ENCODE measurements at places on chromosomes 5 and 9. TPM values are rescaled to one million over a fixed set of nuclear protein-coding genes. Genes with fewer than 3 reads are reported as not detected.
A peak's percentile ranks its signal among the peaks of the same experiment; 100 is the strongest.

BARX1 gene
- not detected for total RNA-seq

C9orf153 gene
- 0.36 TPM for total RNA-seq

- peaks cover 29% of the 10 kb centered on the region for H3K4me1 ChIP-seq
- no peak overlapping the region for H3K4me3 ChIP-seq
- DNase-seq, result peak; percentile 53
- H3K27ac ChIP-seq, result no peak overlapping the region
These were observed 6.5 kb downstream of the NTNG2 start for GRCh38 chr9:132168347-132168746.

DNA sequence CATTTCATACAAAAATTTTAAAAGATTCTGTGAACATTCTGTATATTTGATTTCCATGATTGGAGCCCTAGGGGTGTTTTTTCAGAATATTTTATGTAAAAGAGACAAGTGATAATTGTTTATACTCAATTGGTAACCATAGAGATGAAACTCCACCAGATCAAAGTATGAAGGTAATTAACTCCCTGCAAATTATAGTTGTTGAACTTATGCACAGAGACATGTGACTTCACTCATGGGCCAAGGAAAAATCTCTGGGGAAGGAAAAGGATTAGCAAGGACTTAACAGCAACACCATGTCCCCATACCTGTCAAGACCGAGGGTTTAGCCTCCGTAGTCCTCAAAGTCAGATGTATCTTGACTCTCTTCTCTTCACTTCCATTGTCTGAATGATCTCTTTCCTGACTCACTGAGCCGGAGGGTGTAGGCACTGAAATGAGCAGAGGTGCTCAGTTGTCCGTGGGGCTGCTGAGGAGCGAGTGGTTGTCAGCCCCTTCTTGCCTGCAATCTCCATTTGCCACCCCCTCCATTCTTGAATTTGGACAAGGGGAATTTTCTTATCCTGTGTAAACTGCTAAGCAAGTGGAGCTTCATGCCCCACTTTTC, 17.5 kb upstream of the CXCL14 start:
- no peaks in the 10 kb centered on the region for H3K4me1 ChIP-seq
- H3K4me3 ChIP-seq, result no peak overlapping the region
- no peak for DNase-seq
- H3K27ac ChIP-seq, result no peak overlapping the region
- H3K36me3 ChIP-seq, result no peaks in the 10 kb centered on the region
- peaks cover 21% of the 10 kb centered on the region for H3K27me3 ChIP-seq

GRCh38 chr9:92508018-92508820, 25.9 kb upstream of the ASPN start:
- H3K27me3 ChIP-seq, result no peaks in the 10 kb centered on the region
- H3K4me3 ChIP-seq, result no peak overlapping the region
- peaks cover 61% of the 10 kb centered on the region for H3K4me1 ChIP-seq
- peak overlapping the region; percentile 28 for H3K27ac ChIP-seq
- DNase-seq, result no peak

GRCh38 chr9:99040251-99040900, 64.5 kb upstream of the TGFBR1 start:
- H3K4me3 ChIP-seq, result no peak overlapping the region
- peaks cover 37% of the 10 kb centered on the region for H3K4me1 ChIP-seq
- H3K27ac ChIP-seq, result no peak overlapping the region
- peaks cover 79% of the 10 kb centered on the region for H3K36me3 ChIP-seq
- no peak for DNase-seq
- H3K27me3 ChIP-seq, result no peaks in the 10 kb centered on the region

PKD2L2 gene
- 0.50 TPM for total RNA-seq

GRCh38 chr9:22041775-22042174, 32.7 kb upstream of the CDKN2B start:
- no peak overlapping the region for H3K4me3 ChIP-seq
- H3K4me1 ChIP-seq, result peaks cover 27% of the 10 kb centered on the region
- no peak overlapping the region for H3K27ac ChIP-seq
- H3K36me3 ChIP-seq, result no peaks in the 10 kb centered on the region
- no peak for DNase-seq

RANBP17 gene
- 5.7 TPM for total RNA-seq

DNA sequence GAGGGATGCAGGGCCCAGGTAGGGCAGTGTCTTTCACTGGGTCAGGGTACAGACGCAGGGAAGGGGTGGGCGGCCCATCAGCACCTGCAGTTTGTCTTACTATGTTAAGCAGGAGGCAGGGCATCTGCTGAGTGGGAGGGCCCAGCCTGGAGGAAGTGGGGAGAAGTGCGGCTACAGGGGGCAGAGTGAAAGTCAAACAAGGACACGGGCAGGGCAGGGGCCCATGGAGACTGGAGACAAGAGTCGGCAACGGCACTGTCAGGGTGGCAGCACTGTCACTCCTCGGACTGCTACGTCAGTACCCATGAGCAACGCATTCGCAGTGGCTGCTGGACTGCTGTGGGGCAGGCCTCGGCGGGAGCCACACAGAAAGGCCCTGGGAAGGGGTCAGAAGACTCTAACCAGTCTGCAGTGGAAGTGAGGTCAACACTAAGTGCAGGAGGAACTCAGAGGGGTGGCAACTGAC, 19.7 kb downstream of the CAMSAP1 start:
- H3K36me3 ChIP-seq, result no peaks in the 10 kb centered on the region
- DNase-seq, result no peak
- H3K27me3 ChIP-seq, result no peaks in the 10 kb centered on the region
- H3K4me3 ChIP-seq, result peak overlapping the region; percentile 5

DNA sequence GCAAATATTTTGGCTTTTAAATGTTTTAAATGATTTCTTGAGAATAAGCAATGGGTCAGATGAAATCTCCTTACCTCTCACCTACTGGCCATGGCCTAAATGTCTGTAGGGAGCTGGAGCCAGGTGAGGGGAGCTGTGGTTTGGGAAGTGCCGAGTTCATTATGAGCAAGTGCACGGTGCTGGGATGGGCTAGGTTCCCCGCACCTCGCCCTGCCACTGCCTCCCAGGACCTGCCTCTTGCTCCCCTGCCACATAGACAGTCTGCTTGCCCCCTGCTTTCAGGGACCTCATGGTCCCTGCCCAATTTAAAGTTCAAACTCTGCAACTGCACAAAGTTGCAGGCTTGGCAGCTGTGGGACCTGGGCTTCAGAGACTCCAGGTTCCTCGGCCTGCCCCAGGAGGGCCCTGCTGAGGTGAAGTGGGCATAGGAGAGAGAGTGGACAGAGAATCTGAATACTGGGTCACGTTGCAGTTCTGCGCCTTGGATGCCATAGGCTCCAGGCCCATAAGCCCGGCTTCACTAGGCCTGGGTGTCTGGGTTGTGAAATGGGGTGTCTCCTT, 5.4 kb downstream of the OR13J1 start:
- H3K27me3 ChIP-seq, result peaks cover 39% of the 10 kb centered on the region
- no peak overlapping the region for H3K4me3 ChIP-seq
- no peak for DNase-seq
- no peaks in the 10 kb centered on the region for H3K4me1 ChIP-seq

All from heart right ventricle (tissue), 16 donors.